ENCODE measurements at places on chromosomes 16 and 17.

DNA sequence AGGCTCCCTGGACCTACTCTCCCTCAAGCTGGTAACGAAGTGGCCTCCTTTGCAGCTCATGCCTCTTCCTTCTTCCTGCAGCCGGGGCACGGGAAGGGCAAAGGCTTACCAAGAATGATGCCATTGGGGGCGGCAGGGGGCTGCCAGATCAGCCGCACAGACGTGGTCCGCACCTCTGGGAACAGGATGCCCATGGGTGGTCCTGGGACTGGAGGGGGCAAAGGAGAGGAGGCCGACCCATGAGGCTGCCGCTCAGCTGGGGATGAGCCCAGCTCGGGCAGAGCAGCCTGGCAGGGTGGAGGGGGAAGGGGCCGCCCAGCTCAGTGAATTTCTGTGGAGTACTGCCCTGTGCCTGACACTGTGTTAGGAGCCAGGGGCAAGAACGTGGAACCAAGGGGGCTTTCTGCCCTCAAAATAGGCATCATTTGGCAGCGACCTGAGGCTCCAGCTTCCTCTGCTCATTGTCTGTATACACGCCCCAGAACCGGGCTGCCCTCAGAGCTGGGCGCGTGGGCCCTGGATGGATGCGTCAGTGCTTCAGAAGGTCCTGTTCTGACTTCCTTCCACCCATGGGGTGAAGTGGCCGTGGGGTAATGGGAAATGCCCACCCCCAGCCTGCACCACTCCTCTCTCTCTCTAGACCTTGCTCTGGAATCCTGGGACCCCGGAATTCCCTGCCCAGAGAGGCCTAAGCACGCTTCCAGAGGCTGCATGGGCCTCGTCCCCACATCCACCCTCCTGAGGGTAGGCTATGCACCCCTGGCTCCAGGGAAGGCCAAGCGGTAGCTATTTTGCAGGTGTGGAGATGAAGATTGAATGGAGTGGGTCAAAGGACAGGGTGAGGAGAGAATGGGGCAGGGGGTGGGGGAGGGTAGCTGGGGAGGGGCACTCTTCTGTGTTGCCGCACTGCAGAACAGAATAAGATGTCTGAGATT lies 79.8 kb upstream of the CDC42EP4 start:
- no peak overlapping the region for H3K27ac ChIP-seq
- H3K27me3 ChIP-seq = no peaks in the 10 kb centered on the region
- no peaks in the 10 kb centered on the region for H3K4me1 ChIP-seq

DNA sequence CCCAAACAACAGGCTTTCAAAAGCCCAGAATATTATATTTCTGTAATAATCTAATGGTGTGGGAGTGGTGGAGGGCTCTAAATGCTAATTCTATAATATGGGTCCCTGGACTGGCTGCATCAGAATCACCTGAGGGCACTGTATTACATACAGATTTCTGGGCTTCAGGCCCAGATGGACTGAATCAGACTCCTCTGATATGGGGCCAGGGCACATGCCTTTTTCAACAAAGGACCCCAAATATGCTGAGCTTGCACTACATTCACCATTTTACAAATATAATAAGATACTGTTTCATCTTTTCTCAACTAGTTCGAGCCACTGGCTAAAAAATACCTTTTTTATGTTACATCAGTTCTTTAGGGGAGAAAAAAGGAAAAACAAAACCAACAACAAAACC lies 309.7 kb downstream of the MAP2K6 start:
- no peaks in the 10 kb centered on the region for H3K36me3 ChIP-seq
- no peak overlapping the region for H3K27ac ChIP-seq
- H3K4me1 ChIP-seq = peaks cover 6% of the 10 kb centered on the region
- no peak overlapping the region for H3K4me3 ChIP-seq

GRCh38 chr16:84045001-84045817 lies 2.6 kb upstream of the SLC38A8 start:
- no peak overlapping the region for H3K4me3 ChIP-seq
- no peak overlapping the region for H3K27ac ChIP-seq
- peaks cover 6% of the 10 kb centered on the region for H3K36me3 ChIP-seq
- peaks cover 8% of the 10 kb centered on the region for H3K4me1 ChIP-seq

GRCh38 chr16:87570938-87571867 lies 31.1 kb upstream of the JPH3 start:
- no peak overlapping the region for H3K4me3 ChIP-seq
- DNase-seq = peak; percentile 83
- peak overlapping the region; percentile 23 for H3K27ac ChIP-seq
- no peaks in the 10 kb centered on the region for H3K27me3 ChIP-seq
- H3K36me3 ChIP-seq = no peaks in the 10 kb centered on the region

- no peak overlapping the region for H3K4me3 ChIP-seq
- H3K27ac ChIP-seq = no peak overlapping the region
- DNase-seq = no peak
- no peaks in the 10 kb centered on the region for H3K4me1 ChIP-seq
Measured at GRCh38 chr16:59878999-59879398, 1144.9 kb upstream of the GOT2 start.

All from right atrium auricular region (tissue), 2 donors.